ENCODE measurements at places on chromosomes 4 and X.

DNA sequence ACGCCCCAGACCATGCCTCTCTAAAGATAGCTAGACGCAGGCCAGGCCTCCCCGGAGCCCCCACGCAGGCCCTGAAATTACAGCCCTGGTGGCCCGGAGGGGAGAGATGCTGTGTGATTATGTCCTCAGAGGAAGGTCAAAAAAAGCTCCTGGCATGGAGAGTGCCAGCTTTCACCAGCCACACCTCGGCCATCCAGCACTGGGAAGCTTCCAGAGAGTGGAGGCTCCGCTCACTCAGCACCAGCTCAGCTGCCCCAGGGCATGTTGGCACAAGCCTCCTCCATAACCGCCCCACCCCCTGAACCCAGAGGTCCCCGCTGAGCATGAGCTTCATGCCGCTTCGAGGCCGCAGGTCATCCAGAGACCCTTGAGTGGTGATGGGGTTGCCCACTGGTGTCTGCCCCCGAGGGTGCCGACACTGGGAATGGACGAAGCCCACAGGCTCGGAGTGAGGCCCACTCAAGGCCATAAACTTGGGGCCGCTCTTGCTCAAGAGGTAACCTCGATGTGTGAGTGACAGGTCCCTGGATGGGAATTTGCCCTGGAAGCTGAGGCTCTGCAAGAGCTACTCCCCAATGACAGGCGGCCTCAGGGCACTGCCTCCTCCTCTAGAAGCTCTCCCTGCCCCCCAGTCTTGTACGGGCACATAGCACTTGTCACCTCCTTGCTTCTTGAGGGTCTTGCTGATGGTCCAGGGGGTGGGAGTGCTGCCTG is 4.4 kb upstream of the BGN start:
- no peak for DNase-seq

- DNase-seq = no peak
Measured at GRCh38 chr4:109155682-109156283, 146.7 kb downstream of the COL25A1 start.

- no peak for DNase-seq
Measured at GRCh38 chr4:19319607-19320006, 932.1 kb upstream of the SLIT2 start.

DNA sequence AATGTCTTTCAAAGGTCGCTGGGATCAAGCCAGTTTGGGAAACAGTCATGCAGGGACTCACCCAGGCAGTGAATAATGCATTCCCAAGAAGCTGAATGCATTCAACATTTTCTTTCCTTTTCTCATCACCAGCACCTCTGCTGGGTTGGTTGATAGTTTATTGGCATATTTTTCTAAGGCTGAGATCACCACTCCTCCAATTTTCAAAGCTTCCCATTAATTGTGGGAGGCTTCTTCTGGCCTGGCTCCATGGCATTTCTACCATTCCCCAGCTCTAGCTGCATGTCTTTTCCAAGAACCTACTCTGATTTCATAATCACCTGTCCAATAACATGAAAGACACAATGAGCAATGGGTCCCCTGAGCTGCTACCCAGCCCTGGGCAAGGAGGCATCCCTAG is 35.8 kb downstream of the CHRDL1 start:
- DNase-seq = no peak

DNA sequence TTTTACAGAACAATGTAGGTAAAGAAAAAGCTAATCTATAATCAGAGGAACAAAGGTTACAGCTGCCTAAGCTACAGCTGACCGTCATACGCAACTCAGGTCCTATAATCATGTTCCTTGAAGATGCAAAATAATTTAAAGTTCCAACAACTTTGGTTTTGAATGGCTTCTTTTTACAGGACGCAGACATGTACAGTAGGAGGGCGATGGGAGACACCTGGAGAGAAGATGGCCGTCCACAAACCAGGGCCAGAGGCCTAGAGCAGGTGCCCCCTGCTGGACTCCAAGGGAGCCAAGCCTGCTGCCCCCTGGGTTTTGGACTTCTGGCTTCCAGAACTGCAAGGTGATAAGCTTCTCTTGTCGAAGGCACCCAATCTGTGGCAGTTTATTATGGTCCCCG is 10.6 kb downstream of the HGFAC start:
- DNase-seq = no peak

Measured in nephron progenitor cell (in vitro differentiated cells).